ENCODE measurements at places on chromosomes 3 and 15.
A peak's percentile ranks its signal among the peaks of the same experiment; 100 is the strongest.

DNA sequence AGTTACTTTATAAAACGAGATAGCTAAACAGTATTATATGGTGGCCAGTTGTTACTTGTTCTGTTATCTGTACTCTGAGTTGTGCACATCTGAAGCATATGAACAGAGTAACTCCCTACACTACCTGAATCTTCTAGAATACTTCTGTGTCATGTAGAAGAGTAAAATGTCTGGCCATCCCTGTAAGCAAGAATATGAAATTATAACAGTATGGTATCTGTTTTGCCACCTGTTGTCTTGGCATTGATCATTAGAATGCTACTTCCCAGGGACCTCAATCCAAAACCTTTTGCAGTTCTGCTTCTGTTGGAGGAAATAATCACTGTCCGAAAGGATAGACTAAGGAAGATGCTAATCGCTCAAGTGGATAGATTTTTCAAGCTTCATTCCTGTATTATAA is 1.9 kb downstream of the TEX9 start:
- no peak for DNase-seq

DNA sequence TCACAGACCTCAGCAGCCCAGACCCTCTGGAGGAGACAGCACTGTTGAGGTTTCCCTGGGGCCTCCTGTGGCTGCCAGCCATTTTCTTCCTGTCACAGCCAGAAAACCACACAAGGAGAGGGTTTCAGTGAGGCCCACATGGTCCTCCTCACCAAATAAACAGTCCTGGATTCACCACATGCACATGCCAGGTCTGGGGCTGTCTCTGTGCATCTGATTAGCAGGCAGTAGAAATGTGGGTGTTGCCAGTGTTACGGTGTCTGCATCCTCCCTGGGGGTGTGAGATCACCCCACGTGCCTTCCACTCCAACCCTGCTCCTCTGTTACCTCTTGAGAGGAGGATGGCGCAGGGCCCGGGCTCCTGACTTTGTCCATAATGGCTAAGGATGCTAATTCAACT is 140.4 kb downstream of the CHDH start:
- DNase-seq: no peak

- no peak for DNase-seq
Measured at GRCh38 chr15:88617790-88618189, 3.4 kb upstream of the AEN start.

GRCh38 chr3:112617285-112617684 is 23.7 kb downstream of the CCDC80 start:
- no peak for DNase-seq

GRCh38 chr3:105878061-105878460 is 9.2 kb upstream of the CBLB start:
- DNase-seq: no peak

- no peak for DNase-seq
Measured at GRCh38 chr3:106290304-106290997, 421.6 kb upstream of the CBLB start.

DNA sequence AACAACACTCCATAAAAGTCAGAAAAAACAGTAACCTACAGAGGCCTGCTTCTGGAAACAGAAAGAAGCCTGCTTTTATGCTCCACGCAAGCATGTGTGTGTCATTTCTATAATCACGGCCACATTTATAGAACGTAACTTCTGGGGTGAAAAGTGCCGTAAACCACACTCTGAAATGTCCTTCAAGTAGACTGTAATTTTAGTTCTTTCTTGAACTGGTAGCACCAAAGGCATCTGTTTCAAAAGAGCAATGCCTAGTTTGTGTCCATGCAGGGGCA is 19.5 kb upstream of the CMTM7 start:
- no peak for DNase-seq

- DNase-seq: no peak
Measured at GRCh38 chr15:65289261-65289854, 2.7 kb upstream of the PARP16 start.

- no peak for DNase-seq
Measured at GRCh38 chr15:78133801-78134200, 2.6 kb upstream of the CIB2 start.

- DNase-seq: peak; percentile 35
Measured at GRCh38 chr15:99438691-99439523, 126.9 kb upstream of the MEF2A start.

DNA sequence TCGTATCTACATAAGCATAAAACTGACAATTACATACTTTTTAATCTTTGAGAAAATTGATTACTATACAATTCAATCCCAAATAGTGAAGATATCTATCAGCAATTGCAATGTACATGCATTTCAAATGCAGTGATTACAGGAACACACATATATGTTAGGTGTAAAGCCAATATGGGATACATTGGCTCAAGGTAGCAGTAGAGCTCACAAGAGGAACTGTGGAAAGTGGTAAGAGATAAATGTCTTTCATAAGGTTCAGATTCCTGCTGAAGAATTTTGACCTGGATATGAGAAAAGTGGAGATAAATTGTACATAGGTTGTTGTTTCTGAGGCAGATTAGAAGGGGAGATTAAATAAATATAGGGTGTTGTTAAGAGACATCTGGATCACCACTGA is 1280.5 kb downstream of the OTOL1 start:
- no peak for DNase-seq

- no peak for DNase-seq
Measured at GRCh38 chr3:16253601-16254000, 11.1 kb downstream of the DPH3 start.

DNA sequence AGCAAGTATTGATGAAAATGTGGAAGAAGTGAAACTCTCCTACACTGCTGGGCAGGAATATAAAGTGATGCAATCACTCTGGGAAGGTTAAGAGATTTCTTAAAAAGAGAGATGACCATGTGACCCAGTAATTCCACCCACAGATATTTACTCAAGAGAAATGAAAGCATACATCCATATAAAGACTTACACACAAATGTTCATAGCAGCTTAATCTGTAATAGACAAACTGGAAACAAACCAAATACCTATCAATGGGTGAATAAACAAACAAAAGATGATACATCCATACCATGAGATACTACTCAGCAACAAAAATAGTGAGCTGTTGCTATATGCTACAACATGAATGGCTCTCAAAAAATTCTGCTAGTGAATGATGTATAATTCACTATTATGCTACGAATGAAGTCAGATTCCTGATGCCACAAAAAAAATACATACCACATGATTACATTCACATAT is 463.3 kb downstream of the MAGI1 start:
- no peak for DNase-seq

DNA sequence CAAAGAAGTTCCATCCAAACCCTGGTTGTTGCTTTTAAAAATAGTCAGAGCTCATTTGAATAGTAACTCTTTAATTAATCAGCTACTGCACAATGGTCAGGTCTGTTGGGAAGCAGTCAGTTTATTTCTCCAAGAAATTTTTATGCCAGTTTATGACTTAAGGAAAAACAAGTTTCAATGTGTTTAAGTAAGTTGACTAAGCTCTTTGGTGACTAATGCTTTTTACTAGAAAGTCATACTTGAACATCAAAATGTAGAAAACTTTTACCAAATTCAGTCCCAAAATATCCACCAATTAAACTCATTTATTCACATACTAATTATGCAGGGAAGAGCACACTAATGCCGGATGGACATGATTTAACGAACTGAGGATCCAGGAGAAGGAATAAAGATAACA is 22.1 kb downstream of the PRICKLE2 start:
- DNase-seq: no peak

DNA sequence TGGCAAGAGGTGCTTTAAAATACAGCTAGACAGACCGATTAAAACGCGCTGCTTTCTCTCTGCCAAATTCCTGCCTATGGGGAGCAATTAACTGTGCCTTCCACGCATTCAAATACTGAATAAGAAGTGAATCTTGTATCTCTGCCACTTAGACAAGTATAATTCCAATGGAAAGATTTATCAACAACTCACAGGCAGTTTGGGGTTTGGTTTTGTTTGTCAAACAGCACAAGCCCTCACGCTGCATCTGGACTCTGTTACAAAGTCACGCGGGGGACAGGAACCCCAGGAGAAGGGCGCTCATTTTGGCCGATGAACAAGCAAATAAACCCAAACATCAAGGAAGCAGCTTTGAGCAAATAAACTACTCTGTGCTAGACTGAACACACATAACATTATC is 61.8 kb upstream of the TMCO5A start:
- DNase-seq: no peak

- no peak for DNase-seq
Measured at GRCh38 chr3:122755491-122755890, 38.1 kb downstream of the HSPBAP1 start.

- DNase-seq: no peak
Measured at GRCh38 chr15:40471808-40472150, 995 bp downstream of the CHST14 start.

- DNase-seq: no peak
Measured at GRCh38 chr15:70827721-70828120, 26.2 kb downstream of the LARP6 start.

DNA sequence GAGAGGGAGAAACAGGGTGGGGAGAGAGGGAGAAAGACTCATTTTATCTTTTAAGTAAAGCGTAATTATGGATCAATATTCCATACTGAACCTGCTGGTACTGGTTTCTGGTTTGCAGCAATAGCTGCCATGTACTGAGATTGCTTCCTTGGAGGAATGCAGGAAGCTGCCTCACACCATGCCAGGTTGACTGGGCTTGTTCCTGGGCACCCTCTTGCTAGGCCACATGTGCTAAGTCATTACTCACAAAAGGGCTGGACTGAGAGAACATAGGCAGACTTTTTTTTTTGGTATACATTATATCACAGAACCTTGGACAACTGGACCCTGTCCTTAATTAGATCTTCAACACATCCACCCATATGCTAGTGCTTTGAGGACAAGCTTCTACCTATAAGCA is 193.4 kb downstream of the ZNF621 start:
- no peak for DNase-seq

- DNase-seq: no peak
Measured at GRCh38 chr3:69200384-69201068, 78.1 kb upstream of the LMOD3 start.

GRCh38 chr3:160129459-160130061 is 95.7 kb upstream of the C3orf80 start:
- DNase-seq: no peak

- no peak for DNase-seq
Measured at GRCh38 chr3:101262393-101263240, 57.8 kb downstream of the IMPG2 start.

DNA sequence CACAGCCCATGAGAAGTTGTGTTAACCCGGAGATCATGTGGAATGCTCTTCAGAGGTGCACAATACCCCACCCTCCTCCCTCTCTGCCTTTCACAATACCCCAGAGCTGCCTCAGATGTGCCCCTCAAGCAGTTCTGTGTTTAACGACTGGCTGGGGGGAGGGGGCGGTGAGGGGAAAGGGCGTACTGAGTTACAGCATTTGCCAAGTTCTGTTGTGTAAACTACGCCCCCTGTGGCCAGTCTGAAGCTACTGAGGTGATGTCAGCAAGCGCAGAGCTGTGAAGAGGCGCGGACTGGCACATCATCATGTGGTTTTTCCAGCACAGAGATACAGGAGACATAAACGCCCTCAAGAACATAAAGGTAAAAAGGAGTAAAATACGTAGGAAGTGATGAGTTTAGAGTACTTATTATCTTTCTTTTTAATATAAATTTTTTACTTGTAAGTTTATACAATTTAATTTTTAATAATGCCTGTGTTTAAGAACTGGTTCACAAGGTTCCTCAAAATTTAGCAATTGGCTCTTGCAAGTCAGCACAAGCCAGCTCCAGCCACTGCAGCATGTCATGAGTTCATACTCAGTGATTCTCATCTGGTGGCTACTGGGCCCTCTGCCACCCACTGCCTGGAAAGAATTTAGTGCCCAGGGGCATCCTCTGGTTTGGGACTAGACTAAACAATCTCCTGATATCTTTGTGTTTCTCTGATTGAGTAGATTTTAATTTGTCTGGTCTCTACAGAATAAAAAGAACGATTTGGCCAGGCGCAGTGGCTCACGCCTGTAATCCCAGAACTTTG is 1.7 kb downstream of the EPB42 start:
- no peak for DNase-seq

DNA sequence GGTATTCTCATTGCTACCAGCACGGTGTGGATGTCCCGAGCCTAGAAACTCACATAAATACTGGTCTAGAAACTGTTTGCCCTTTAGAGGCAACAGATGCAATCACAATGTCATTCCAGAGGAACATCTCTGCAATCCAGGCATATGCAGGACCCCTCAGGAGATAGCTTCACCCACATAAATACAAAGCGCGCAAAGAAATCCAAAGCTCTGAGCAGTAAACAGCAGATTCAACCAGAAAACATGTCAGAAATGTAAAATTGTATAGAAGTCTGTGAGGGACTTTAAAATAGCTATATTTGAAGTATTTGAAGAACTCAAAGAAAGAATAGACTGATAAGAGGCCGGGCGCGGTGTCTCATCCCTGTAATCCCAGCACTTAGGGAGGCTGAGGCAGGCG is 291.7 kb downstream of the FAM43A start:
- DNase-seq: no peak

GRCh38 chr3:65262548-65262947 is 574.7 kb upstream of the ADAMTS9 start:
- DNase-seq: no peak

DNA sequence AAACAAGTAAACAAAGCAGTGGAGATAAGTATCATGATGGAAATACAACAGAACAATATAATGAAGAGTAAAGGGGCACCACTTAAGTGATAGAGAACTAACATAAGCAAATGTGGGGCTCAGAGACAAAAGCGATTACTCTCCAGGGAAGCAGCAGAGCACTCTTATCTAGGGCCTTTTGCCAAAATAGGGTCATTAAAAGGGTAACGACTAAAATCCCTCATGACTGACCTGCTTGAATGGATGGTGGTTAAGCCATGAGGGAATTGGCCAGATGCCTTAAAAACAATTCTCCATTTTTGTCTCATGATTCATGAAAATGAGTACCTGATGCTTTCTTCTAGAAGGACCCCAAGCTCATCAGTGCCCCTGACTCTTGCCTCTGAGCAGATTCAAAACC is 3.2 kb upstream of the SLC7A14 start:
- no peak for DNase-seq

DNA sequence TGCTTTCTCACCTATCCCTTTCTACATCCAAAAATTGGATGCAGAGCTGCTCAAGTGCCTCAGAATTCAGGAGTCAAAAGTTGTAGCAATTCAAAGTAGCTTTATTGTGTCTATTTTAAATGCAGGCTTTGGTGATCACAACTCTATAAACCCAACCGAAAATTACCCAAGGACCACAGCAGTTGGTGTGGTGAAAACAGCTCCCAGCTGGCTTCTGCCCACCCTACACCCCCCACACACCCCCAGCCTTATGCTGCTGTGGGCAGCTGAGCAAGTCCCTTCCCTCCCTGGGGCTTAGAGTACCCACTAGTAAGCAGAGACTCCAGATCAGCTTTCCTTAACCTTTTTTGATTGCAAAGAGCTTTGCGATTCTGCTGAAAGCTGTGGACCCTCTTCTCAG is 5.8 kb upstream of the HES1 start:
- DNase-seq: no peak

GRCh38 chr3:73389117-73389813 is 235.5 kb downstream of the PDZRN3 start:
- DNase-seq: no peak

- peak; percentile 50 for DNase-seq
Measured at GRCh38 chr15:90097475-90097874, 4.8 kb downstream of the IDH2 start.

- no peak for DNase-seq
Measured at GRCh38 chr3:82259994-82260393, 498.5 kb upstream of the GBE1 start.

- DNase-seq: no peak
Measured at GRCh38 chr15:34154725-34155204, 52.9 kb downstream of the PGBD4 start.

- DNase-seq: no peak
Measured at GRCh38 chr3:197820550-197821335, 29.7 kb downstream of the LRCH3 start.

Data from activated naive CD8-positive, alpha-beta T cell treated with anti-CD3 and anti-CD28 coated beads, Interleukin-2, amount 50 U/mL, for 16 hours (primary cell).